ENCODE measurements at places on chromosomes 3 and 15.

DNA sequence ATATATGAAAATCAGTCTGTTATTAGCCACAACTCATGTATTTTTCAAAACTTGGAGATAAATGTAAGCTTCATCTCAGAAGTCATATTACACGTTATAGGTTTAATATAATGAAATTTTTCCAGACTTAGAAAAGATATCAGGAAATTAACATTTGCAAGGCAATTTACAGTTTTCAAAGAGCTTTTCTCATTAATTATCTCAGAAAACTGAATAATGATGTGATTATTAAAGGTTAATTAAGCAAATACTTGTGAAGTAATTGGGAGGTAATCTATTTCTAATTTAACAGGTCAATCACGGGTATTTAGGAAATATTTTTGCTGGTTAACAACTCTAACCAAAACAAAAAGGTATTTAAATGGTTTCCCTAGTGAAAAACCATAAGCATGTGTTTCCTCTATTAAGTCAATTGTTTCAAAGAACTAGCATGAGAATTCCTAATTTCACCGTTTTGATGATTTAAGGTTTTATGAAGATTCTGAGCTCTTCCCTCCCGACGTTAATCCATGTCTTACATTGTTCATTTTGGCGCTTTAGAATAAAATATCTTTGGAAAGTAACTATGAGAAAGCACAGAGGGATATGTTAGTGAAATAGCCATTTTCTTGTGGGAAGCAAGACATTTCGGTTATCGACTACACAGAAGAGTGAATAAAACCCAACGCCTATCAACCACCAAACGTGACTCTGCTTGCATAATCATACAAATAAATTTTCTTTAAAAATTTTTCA is 1.5 kb upstream of the NEO1 start:
- DNase-seq = no peak

GRCh38 chr15:92062505-92062904 is 209.0 kb downstream of the SLCO3A1 start:
- no peak for DNase-seq

- DNase-seq = no peak
Measured at GRCh38 chr15:93707751-93708150, 523.6 kb upstream of the MCTP2 start.

- no peak for DNase-seq
Measured at GRCh38 chr15:74038707-74039655, 43.4 kb downstream of the GOLGA6A start.

DNA sequence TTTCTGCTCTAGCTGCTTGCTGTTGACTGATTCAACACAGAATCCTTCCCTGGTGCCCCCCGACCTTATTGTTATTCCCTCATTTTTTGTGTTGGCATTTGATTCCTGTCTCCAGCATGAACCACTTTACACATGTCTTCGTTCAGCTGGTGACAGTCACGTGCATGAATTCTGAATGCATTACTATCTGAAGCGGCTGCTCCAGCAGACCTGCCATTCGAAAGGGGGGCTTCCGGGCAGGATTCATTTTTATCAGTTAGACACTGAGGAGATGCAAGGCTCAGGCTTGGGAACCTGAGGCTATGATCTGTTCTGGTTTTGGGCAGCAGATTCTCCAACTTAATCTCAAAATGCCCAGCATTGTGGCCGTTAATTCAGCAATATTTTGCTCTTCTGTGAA is 336.2 kb downstream of the EPHB1 start:
- DNase-seq = no peak

DNA sequence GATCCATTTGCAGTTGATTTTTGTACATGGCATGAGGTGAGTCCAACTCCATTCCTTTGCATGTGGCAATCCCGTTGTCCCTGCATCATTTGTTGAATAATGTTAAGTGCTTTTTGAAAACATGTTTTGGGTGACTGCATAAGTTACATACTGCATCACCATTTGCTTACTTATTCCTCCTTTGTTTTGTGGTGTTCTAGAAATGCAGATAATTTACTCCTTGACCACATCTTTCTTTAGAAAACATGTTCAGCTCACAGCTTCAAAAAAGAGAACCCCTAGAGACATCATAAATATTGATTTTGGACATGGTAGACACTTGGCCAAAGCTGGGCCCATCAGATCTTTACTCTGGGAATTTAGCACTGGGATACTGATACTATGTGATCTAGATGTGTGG is 135.3 kb upstream of the DAZL start:
- no peak for DNase-seq

GRCh38 chr15:69983696-69984265 is 113.9 kb downstream of the TLE3 start:
- DNase-seq = no peak

GRCh38 chr3:54713455-54713854 is 214.4 kb downstream of the LRTM1 start:
- DNase-seq = no peak

GRCh38 chr3:188342991-188343732 is 189.2 kb downstream of the LPP start:
- no peak for DNase-seq

- no peak for DNase-seq
Measured at GRCh38 chr3:123758081-123758564, 126.0 kb downstream of the MYLK start.

GRCh38 chr3:40805456-40805855 is 280.7 kb downstream of the ZNF621 start:
- DNase-seq = no peak

DNA sequence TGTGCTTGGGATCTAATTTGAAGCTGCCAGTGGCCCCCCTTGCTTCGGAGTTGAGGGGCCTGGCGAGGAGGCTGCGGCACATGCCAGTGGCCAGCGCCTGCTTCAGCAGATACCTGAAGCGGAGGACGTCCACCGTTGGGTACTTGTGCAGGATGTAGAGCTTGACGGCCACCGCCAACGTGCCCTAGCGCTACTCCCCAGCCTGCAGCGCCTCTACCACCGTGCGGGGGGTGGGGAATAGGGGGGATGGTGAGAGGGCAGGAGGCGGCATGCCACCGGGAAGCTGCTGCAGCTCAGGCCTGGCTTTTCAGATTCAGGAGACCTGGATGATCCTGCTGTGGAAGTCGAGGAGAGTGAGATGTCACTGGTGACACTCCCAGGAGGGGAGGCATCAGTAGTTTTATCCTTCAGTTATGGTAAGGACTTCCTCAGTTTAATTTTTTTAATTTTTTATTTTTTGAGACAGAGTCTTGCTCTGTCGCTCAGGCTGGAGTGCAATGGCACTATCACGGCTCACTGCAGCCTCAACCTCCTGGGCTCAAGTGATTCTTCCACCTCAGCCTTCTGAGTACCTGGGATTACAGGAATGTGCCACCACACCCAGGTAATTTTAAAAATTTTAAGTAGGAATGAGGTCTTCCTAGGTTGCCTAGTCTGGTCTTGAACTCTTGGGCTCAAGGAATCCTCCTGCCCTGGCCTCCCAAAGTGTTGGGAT is 150.6 kb upstream of the FRMD4B start:
- DNase-seq = no peak

- DNase-seq = no peak
Measured at GRCh38 chr15:29968099-29968894, 114.5 kb upstream of the GOLGA8J start.

DNA sequence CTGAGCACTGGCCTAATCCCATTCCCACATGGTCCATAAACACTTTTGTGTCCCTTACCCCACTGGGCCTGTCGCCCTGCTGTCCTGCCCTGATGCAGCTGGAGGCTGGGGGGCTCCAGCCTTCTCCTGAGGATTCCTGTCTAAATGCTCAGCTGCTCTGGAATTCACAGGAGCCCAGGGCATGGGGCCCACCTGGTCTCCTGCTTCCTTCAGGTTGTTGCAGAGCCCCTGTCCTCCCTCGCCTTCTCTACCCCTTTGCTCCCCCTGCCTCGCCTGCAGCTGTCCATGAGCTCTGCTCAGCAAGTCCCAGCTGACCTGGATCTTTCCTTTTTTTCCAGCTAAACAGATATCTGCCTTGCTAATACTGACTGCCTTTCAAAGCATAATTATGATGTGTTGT is 286.9 kb downstream of the XXYLT1 start:
- DNase-seq = no peak

DNA sequence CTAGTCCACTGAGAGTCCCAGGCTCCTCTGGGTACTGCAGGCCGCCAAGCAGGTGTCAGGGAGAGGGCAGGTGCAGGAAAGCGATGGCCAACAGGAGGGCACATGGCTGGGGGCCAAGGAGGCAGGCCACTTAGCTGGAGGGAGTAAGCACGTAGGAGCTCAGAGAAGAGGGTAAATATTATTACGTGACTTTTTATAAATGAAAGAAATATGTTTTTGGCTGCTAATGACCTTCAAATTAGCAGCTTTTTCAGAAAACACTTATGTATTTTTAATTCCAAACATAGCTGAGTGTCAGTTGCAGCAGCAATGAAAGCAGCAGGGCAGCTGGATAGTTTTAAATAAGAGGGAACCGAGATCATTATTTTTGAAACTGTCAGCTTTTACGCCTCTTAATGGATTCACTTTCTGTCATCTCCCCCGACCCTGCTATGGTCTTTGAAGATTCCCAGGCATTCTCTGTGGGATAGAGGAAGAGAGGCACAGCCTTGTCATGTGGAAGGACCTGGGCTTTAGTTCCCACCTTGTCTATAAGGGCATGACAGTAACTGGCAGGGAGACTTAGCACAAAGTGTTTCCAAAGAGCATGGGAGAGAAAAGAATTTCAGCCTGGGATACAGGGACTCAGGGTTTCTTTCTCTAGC is 477.1 kb downstream of the EPHB1 start:
- no peak for DNase-seq

DNA sequence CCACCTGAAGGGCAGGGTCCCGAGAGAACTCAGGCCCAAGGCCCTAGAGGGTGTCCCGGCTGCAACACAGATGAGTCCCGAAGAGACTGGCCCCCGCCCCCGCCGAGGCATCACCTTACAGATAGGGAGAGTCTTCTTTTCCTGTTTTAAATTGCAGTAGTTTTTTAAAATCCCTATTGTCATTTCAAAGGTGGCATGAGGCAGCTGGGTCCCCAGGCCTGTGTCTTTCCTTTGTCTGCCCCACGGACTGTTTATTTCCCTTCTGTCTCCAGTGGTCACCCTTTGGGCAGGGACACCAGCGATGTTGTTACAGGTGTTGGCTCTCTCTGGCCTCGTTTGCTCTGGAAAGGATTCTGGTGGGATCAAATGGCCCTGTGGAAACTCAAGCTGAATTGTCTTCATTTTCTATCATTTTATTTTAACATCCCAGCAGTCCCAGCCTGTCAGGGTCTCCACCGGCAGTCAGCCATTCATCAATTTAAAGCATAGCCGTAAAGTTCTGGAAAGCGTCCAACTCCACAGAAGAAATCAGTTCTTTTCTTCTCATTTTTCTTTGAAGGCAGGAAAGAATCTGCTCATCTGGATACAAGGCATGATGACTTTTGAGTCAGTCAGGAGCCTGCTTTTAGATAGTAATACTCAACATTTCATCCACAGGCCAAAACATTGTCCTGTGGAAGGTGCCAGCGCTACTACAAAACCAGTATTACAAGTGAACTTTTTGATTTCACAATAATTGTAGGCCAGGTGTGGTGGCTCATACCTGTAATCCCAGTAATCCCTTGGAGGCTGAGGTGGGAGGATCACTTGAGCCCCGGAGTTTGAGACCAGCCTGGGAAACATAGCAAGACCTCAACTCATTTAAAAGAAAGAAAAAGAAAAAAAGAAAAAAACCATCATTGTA is 96.2 kb downstream of the HES1 start:
- DNase-seq = no peak

DNA sequence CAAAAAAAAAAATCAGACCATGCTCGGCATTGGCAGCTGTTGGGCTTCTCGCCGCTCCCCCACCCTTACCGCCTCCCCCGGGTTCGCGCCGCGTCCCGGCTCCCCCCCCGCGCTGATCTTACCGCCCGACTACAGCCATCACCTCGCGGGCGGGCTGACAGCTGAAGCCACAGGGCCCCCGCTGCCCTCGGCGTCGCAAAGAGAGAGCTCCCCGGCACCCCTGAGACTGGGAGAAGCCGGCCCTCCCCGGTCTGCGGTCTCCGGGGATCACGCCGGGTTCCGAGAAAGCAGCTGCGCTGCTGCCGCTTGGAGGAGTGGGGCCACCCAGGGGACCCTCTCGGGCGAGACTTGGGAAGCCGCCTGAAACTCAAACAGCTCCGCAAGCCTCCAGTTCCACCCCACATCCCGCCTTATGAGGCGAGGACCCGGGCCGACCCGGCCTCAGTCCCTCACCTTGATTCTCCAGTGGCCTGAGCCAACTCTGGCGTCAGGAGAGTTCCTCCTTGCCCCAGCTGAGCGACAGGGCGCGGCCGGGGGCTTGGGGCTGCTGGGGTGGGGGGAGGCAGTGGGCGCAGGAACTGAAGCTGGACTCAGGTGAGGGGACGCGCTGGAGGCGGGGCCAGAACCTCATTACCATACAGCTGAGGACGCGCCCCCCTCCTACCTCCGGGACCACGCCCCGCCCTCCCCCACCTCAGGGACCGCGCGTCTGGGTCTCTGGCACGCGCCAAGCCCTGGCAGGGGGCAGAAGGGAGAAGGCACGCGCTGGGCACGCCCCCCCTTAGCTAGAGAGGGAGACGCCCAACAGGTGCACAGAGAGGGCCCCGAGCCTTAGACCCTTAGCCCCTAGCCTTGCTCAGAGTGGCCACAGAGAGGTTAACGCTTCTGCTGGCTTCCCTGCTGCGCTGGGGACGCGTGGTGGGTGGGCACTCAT is 1.0 kb upstream of the DLL4 start:
- DNase-seq = no peak

DNA sequence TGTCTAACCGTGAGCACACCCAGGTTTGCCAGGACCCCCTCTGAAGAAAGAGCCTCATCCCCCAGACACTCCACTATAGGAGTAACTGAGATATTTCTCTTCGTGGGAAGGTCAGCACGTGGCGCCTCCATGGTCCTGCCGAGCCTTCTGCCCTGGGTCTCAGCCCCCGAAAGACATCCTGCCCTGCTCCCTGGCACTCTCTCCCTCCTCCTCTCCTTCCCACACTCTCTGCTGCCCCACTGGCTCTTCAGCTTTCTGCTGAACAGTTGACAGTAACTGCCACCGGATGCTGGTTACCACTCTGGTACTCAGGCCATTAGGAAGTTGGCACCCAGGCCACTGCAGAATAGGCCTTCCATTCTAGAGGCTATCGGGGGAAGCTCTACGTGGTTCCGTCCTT is 185.2 kb downstream of the UACA start:
- DNase-seq = no peak

DNA sequence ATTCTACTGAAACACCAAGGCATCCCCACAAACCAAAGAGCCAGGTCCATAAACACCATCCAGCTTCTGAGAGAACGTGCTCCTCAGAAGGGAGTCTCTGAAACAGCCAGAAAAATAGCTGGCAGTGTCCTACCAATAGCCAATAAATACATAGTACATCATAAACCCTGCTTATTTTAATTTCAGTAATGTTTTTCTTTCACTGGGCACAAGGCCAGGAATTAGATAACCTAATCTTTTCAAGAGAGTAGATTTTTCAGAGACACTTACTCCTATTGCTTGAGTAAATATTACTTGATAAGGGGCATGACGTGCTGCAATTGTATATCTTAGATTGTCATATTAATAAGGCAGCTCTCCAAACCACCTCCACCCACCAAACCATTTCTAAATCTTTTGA is 22.7 kb downstream of the GADL1 start:
- DNase-seq = no peak

- no peak for DNase-seq
Measured at GRCh38 chr3:40661284-40661683, 136.5 kb downstream of the ZNF621 start.

All from activated CD4-positive, alpha-beta T cell treated with anti-CD3 and anti-CD28 coated beads, Interleukin-2, amount 50 U/mL, for 1 hour (primary cell).